Aorta (tissue), 5 donors: ENCODE measurements at places on chromosomes 3 and 15. TPM values are rescaled to one million over a fixed set of nuclear protein-coding genes. Genes with fewer than 3 reads are reported as not detected.
A peak's percentile ranks its signal among the peaks of the same experiment; 100 is the strongest.

- no peaks in the 10 kb centered on the region for H3K27me3 ChIP-seq
- no peaks in the 10 kb centered on the region for H3K4me1 ChIP-seq
- no peak overlapping the region for H3K27ac ChIP-seq
- no peaks in the 10 kb centered on the region for H3K36me3 ChIP-seq
- DNase-seq: peak; percentile 4
- H3K4me3 ChIP-seq: no peak overlapping the region
Observed at GRCh38 chr3:184616436-184616835, 54.9 kb downstream of the EPHB3 start.

DNA sequence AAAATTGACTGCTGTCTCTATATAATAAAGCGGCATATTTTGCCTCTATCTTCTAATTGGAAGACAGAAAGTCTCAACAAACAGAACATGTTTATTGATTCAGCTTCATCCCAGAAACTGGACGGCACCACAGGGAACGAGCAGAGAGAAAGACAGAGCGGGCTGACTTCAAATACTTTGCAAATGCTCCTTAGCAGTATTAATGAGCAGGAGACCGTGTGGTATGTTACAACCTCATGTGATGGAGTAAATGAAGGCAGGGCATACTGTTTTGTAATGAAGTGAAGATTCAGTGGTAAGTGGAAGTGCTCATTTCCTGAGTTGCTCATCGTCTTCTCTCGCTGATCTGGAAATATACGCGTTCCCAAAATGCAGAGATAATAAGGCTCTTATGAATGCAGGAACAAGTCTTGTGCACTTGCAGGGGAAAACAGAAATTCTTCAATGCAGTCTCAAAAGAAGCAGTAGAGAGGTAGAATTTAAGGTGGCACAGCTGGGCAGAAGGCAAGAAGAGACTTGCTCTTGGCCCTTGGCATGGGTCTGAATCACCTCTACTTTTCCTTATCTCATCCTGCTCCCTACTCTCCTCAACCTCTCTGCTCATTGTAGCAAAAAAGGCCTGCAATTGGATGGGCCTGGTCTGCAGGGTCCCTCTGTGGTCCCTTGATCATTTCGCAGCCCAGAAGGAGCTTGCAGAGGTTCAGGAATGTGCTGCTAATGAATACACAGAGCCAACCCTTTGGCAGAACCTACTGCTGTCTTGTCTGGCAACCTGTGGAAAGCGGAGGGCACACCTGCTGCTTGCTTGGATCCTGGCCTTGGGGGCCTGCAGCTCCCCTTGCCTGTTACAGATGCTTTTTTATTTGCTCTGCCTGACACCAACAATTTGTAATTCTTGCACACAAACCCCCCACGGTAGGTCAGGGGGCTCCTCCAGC, 604.9 kb upstream of the CFAP20DC start:
- no peak overlapping the region for H3K4me3 ChIP-seq
- no peak overlapping the region for H3K27ac ChIP-seq
- no peaks in the 10 kb centered on the region for H3K27me3 ChIP-seq
- H3K36me3 ChIP-seq: no peaks in the 10 kb centered on the region

GRCh38 chr3:181631901-181632300, 79.8 kb upstream of the SOX2 start:
- H3K4me1 ChIP-seq: no peaks in the 10 kb centered on the region
- DNase-seq: no peak
- no peaks in the 10 kb centered on the region for H3K36me3 ChIP-seq
- H3K27me3 ChIP-seq: no peaks in the 10 kb centered on the region

DNA sequence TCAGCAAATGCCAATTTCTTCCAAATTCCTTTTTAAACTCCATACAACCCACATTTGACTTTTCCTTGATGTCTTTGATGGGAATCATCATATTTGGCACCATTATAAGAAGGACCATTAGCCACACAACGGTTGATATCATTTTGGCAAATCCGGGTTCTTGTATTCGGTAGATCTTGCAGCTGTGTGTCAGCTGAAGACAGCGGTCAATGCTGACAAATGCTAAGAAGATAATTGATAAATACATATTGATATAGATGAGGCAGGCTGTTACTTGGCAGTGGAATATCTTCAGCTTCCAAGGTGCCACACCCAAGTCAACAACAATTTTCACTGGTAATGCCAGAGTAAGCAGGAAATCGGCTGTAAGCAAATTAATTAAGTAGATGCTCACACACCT, 4.2 kb downstream of the GPR171 start:
- H3K36me3 ChIP-seq: no peaks in the 10 kb centered on the region
- no peak overlapping the region for H3K27ac ChIP-seq
- no peaks in the 10 kb centered on the region for H3K4me1 ChIP-seq

- H3K4me3 ChIP-seq: no peak overlapping the region
- no peak overlapping the region for H3K27ac ChIP-seq
- DNase-seq: no peak
- no peaks in the 10 kb centered on the region for H3K36me3 ChIP-seq
- H3K27me3 ChIP-seq: no peaks in the 10 kb centered on the region
Observed at GRCh38 chr3:135641761-135642160, 323.8 kb upstream of the PPP2R3A start.

DNA sequence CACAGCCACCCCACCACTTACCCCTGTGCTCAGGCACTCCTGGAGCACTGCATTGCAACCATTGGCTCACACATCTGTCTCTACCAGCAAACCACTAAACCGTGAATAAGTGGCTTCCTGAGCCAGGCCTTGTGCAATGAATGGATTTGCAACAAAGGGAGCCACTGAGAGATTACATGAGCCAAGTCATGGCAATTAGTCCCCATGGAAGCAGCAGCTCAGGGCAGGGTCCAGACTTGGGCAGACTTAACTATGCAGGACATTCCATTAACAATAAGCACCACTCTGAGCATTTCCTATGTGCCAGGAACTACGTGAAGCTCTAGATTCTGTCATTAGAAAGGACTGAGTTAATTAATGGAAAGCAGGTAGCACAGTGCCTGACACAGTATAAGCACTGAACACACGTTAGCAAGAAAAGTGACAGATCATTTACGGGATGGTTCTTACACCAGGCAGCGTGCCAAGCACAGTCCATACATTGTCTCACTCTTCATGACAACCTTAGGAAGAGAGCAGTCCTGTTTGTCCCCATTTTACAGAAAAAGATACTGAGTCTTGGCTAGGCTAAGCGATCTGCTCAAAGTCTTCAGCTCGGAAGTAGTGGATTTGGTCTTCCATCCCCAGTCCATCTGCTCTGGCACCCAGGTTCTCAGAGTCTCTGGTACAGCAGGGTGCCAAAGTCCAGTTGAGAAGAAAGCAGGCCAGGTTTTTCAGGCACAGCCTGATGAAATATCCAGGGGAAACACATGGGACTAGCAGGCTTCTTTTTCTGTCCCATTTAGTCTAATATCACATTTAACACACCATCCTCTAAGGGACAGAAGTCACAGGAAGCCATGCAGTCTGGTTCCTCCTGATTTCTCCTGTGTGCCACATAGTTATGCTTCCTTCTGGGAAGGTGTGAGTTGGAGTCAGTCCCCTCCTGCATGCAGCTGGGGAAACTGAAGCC, 44.1 kb downstream of the LIPC start:
- no peak overlapping the region for H3K27ac ChIP-seq
- no peaks in the 10 kb centered on the region for H3K36me3 ChIP-seq
- H3K27me3 ChIP-seq: no peaks in the 10 kb centered on the region
- no peak for DNase-seq

DNA sequence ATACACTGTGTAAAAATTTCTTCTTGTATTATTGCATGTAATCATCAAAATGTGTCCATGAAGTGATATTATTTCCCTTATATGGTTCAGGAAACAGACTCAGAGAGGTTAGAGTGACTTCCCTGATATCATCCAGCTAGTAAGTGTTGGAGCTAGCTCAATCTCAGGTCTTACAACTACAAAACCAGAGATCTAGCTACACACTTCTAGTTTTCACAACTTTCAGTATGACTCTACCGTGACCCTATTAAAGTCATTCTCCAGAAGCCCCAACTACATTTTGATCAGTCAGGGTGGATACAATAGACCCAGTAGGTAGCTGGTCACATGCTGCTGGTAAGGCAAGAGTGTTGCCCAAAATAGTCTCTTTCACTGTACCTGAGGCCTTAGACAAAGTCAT, 165.3 kb downstream of the GOLIM4 start:
- H3K27ac ChIP-seq: no peak overlapping the region
- no peaks in the 10 kb centered on the region for H3K4me1 ChIP-seq
- no peaks in the 10 kb centered on the region for H3K27me3 ChIP-seq
- no peak overlapping the region for H3K4me3 ChIP-seq

DNA sequence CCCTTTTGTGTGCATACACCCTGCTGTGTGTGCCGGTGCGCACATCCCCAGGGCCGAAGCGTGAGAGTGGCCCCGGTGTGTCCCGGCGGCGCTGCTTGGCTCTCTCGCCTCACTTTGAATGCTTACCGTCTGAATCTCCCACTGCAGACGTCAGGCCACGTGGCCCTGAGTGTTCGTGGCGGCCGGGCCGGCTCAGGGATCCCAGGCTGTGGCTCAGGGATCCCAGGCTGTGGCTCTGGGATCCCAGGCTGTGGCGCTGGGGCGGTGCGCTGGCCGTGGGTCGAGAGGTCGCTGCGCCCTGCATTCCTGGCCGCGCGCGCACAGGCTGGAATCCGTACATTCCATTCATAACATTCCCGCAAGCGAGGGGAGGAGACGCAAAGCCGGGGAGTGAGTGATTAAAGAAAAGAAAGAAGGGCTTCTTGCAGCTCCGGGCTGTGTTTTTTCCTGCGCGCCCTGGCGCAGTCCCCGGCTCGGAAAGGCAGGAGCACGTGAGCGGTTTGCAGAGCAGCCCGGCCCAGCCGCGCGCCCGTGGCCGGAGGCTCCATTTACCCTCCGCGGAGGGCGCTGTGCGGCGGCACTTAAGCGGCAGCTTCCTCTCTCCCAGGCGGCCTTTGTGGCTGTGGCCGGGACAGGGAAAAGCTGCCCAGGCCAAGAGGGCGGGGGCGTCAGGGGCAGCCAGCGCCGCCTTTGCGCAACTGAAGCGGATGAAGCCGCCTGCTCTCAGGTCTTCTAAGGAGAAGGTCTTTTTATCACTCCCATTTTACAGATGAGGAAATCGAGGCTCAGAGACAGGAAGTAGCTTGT, 87.0 kb upstream of the ALDH1L1 start:
- peak; percentile 94 for DNase-seq
- no peaks in the 10 kb centered on the region for H3K4me1 ChIP-seq
- no peaks in the 10 kb centered on the region for H3K27me3 ChIP-seq
- H3K27ac ChIP-seq: peak overlapping the region; percentile 87

DNA sequence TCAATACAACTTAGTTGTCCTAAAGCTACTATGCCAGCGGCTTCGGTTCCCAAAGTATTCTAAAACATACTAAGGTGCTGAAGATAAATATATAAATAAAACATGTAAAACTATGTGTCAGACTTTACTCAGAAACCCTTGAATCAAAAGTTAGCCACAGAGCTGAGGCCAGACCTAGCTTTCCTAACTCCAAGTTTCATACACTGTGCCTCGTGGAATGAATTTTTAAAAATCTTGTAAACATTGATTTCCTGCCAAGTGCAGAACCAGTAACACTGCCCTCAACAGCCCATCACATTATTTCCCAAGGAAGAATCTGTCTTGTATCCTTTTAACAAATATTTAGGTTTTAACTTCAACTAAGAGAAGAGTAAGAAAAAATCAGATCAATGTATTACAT, 36.4 kb downstream of the TAMM41 start:
- no peak for DNase-seq
- no peaks in the 10 kb centered on the region for H3K27me3 ChIP-seq
- no peaks in the 10 kb centered on the region for H3K4me1 ChIP-seq
- no peak overlapping the region for H3K27ac ChIP-seq
- peaks cover 4% of the 10 kb centered on the region for H3K36me3 ChIP-seq

DNA sequence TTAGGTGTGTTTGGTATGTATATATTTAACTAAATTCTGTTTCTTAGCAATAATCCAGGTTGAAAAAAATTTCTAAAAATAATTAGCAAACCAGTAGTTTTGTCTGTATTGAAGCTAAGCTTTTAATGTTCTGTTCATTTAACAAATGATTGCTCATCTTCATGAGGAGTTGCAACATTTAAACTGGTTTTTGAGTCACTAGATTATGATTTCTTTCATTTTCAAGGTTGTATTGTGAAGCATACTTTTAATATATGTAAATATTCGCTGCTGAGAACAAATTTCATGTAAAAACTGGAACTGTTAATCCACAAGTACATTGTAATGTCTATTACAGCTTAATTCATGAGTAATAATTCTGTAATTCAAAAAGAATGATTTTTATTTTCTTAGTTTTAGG, 192.7 kb downstream of the MBNL1 start:
- no peak overlapping the region for H3K4me3 ChIP-seq
- H3K27ac ChIP-seq: no peak overlapping the region
- H3K4me1 ChIP-seq: no peaks in the 10 kb centered on the region
- H3K36me3 ChIP-seq: peaks cover 4% of the 10 kb centered on the region
- DNase-seq: no peak

- H3K27me3 ChIP-seq: no peaks in the 10 kb centered on the region
- H3K36me3 ChIP-seq: no peaks in the 10 kb centered on the region
- no peak for DNase-seq
- no peak overlapping the region for H3K4me3 ChIP-seq
- no peak overlapping the region for H3K27ac ChIP-seq
Observed at GRCh38 chr15:55518641-55519040, 10.6 kb upstream of the DNAAF4 start.

GRCh38 chr15:90762109-90762508, 45.0 kb downstream of the BLM start:
- H3K27me3 ChIP-seq: no peaks in the 10 kb centered on the region
- H3K4me1 ChIP-seq: peaks cover 3% of the 10 kb centered on the region
- no peak overlapping the region for H3K27ac ChIP-seq

GRCh38 chr3:30259730-30260129, 346.7 kb upstream of the TGFBR2 start:
- H3K4me3 ChIP-seq: no peak overlapping the region
- H3K27me3 ChIP-seq: no peaks in the 10 kb centered on the region
- no peaks in the 10 kb centered on the region for H3K36me3 ChIP-seq
- peaks cover 1% of the 10 kb centered on the region for H3K4me1 ChIP-seq
- DNase-seq: no peak

- H3K36me3 ChIP-seq: no peaks in the 10 kb centered on the region
- no peaks in the 10 kb centered on the region for H3K27me3 ChIP-seq
- peaks cover 2% of the 10 kb centered on the region for H3K4me1 ChIP-seq
- no peak overlapping the region for H3K27ac ChIP-seq
Observed at GRCh38 chr15:92614791-92615785, 40.5 kb downstream of the FAM174B start.

DNA sequence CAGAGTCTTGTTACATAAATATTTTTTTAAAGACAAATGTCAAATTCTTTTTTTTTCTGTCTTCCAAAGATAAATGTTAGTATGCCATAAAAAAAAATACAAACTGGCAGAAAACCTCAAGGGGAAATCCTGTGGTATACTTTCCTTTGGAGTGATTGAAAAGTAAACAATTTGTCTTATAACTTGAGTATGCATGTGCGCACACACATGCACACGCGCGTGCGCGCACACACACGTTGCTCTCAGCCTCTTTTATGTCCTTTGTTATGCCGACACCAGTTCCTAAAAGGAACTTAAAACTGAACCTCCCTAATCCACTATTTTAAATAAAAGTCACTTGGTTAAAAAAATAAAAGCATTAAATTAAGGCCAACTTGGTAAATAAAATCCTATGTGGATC, 58.1 kb downstream of the TGFBR2 start:
- H3K27me3 ChIP-seq: no peaks in the 10 kb centered on the region
- no peak overlapping the region for H3K27ac ChIP-seq
- no peaks in the 10 kb centered on the region for H3K36me3 ChIP-seq
- no peak for DNase-seq

STAB1 gene
- 339 TPM for total RNA-seq

KIF7 gene
- 16.5 TPM for total RNA-seq

NDN gene
- total RNA-seq: 52.4 TPM

CCDC32 gene
- total RNA-seq: 34.0 TPM

NAALADL2 gene
- total RNA-seq: 29.8 TPM

CHDH gene
- 3.7 TPM for total RNA-seq
